ENCODE measurements at places on chromosomes 2 and 18.

- no peak for DNase-seq
Measured at GRCh38 chr2:7972670-7973069, 709.2 kb upstream of the ID2 start.

DNA sequence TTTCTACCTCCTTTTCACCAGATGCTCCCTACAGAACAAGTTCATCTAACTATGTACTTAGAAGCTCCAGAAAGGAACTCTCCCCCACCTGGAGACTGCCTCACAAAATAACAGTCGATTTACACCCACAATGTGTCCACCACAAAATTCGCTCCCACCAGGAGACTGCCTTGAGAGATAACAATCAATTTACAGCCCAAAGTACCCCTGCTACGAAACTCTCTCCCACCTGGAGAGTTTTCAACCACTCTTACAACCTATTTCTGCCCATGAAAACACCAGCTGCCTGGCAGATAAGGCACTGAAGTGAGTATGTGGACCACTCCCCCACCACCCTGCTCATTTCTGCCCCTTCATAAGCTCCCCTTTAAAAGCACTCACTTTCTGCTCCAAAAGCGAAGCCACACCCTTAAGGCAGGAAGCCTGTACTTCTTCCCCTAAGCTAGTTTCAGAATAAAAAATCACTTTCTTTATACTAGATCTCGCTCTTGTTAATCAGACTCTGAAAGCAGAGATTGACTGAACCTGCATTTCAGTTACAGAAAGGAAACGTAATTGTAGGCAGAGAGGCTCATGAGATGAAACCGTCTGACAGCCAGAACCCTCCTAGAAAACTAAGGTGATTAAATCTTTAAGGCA lies 94.4 kb upstream of the RBBP8 start:
- DNase-seq = no peak

GRCh38 chr2:15449556-15450236 lies 111.4 kb downstream of the NBAS start:
- no peak for DNase-seq

DNA sequence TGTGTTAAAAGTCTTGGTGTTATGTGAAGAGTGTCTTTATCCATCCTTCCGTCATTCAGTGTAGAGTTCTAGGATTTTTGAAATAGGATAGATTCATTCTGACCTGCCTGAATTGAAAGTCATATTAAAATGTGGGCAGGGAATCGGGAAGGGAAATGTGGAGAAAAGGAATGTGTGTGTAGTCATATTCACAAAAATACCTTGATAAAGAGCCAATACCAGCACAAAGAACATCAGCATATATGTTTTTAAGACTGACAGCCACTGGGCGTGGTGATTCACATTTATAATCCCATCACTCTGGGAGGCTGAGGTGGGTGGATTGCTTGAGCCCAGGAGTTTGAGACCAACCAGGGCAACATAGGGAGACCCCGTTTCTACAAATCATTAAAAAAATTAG lies 188.1 kb downstream of the CAMKMT start:
- DNase-seq = no peak

GRCh38 chr18:70991577-70991976 lies 702.7 kb downstream of the SOCS6 start:
- no peak for DNase-seq

DNA sequence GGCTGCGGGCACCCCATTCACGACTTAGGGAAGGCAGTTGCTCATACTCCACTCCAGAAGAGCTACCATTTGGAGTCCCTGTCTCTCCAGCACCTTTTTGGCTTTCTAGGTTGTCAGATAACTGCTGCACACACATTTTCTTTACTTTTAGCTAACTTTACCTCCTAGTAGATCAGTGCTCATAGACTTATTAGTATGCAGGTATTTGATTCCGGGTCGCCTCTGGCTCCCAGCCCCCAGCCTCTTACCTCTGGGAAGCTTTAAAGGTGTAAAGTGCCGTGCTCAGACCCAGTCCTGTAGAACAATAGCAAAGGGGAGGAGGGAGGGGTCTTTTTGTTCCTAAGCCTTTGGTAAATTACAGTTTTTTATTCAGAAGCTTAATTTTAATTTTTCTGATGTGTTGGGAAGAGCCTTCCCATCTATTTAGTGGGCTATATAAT lies 102.9 kb downstream of the SPTBN1 start:
- peak; percentile 15 for DNase-seq

DNA sequence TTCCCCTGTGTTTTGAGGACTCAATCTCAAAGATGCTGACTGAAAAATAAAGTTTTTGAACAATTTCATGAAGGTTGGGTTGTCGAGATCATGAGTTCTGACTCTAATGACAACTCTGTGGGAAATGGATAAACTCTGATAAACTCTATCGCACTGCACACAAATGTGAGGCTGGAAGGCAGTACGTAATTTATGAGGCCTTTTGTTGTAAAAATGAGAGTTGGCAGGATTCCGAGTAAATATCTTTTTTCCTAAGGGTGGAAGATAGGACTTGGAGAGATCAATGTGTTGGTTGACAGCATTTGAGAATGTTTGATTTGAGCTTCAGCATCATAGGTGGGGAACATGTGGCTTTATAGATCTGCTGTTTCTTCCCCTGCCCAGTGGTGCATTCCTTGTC lies 90.4 kb downstream of the SPTBN1 start:
- no peak for DNase-seq

DNA sequence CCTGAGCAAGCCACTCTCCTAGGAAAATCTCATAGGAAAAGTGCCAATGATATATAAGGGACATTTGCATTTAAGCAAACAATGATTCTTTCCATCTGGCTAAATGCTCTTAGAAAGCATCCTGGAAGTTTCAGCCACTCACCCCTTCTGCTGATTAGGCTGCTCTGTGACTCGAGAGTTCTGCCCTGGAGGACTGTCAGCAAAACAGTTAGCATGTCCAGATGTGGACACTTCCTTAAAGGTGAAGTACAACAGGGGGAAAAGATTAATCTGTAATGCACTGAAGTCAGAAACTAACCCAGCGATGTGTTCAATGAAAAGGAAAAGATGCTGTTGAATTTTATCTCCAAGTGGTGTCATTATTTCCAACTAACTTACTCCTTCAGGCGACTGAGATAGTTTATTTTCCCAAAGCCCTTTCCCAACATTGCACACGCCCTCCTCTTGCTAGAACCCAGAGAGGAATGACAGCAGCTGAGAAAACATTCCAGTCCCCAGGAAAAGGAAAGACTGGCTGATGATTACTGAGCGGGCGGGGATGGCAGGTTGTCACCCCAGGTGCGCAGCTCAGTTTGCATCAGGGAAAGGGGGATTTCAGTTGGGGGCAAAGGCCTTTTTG lies 214.0 kb downstream of the SS18 start:
- peak; percentile 72 for DNase-seq

DNA sequence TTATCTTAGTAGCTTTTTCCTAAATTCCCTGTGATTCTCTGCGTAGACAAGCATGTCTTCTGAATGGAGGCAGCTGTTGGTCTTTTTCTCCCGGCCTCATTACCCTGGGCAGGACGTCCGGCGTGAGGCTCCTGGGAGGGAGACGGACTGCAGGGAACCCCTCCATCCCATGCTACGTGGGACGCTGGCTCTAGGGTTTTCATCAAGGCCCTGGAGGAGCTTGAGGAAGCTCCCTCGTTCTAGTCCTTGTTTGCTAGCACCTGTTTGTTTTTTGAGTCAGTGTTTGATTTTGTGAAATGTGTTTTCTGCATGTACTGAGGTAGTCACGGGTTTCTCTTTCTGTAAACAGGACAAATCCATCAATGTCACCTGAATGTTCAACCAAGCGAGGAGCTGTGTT lies 99.3 kb upstream of the TMEM18 start:
- DNase-seq = no peak

GRCh38 chr2:127104881-127105655 lies 1.9 kb downstream of the BIN1 start:
- no peak for DNase-seq

DNA sequence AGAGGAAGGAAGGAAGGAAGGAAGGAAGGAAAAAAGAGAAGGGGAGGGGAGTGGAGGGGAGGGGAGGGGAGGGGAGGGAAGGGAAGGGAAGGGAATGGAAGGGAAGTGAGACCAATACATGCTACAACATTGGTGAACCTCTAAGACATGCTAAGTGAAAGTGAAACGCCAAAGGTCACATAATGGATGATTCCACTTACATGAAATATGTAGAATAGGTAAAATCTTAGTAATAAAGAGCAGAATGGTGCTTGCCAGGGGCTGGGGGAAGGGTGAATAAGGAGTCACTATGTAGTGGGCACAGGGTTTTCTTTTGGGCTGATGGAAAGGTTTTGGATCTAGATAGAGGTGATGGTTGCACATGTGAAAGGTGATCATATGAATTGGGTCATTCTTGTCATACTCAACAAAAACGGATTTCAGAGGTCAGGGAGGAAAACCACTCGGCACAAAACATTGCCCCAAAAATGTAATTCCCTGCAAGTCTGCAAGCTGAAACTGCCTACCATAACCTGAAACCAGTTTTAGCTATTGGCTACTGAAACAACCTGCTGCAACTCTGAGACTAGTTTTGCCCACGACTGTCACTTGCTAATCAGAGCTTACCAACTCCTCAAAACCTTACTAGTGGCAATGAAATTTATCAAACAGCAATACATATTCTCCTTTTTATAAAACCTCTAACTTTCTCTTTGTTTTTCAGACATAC lies 59.2 kb downstream of the CCDC141 start:
- no peak for DNase-seq

- no peak for DNase-seq
Measured at GRCh38 chr2:38217401-38218188, 141.6 kb upstream of the CYP1B1 start.

- no peak for DNase-seq
Measured at GRCh38 chr2:173448938-173449471, 94.3 kb downstream of the CDCA7 start.

GRCh38 chr18:75467281-75467795 lies 39.8 kb upstream of the SMIM21 start:
- no peak for DNase-seq

- no peak for DNase-seq
Measured at GRCh38 chr2:24410976-24411375, 50.6 kb upstream of the ITSN2 start.

DNA sequence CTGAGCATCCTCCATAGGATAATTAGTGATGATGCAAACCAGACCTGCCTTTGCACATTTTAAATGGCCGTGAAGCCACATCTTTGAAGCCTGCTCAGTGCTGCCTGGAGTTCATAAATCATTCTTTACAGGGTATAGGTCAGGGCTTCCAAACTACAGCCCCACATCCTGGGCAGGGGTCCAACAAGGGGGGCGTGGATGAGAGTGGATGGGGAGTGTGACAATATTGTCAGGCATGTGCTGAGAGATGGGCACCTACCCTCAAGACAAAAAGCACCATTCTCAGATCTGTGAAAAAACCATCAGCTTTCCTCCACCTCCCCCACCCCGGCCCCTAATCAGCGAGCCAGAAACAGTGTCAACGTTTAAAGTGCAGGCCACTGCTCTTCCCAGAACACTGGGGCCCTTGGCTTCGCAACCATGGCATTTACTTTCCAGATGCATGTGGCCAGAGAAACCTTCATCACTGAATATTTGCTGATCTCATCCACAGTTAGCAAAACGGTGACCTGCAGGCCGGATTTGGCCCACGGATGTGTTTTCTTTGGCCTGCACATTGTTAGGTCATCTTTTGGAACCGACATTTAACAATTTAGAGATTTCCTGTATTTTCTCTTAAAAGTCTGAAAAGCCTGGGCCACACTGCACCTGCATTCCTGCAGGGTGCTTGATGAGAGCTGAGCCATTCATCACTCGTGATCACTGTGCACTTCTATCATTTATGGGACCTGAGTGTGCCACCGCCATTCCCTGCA lies 130.7 kb downstream of the ANKRD44 start:
- DNase-seq = no peak

GRCh38 chr2:40244675-40245074 lies 207.2 kb downstream of the SLC8A1 start:
- peak; percentile 54 for DNase-seq

- DNase-seq = no peak
Measured at GRCh38 chr2:62144689-62145477, 51.0 kb upstream of the B3GNT2 start.

DNA sequence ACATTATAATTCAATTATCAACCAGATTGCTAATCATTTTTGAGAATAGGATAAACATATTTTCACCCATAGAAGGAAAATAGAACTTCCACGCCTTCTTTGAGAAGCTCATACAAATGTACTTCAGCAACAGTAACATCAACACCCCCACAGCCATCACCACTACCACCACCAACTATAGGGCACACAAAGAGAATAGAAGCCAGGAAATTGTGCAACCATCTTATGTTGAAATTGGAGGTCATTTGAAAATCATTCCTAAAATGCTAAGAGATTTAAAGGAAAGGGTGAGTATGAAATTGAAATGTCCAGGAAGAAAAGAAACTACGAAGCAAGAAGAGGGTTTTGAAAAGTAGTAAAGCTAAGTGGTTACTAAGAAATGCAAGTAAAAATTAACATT lies 563.4 kb downstream of the ZNF804A start:
- no peak for DNase-seq

DNA sequence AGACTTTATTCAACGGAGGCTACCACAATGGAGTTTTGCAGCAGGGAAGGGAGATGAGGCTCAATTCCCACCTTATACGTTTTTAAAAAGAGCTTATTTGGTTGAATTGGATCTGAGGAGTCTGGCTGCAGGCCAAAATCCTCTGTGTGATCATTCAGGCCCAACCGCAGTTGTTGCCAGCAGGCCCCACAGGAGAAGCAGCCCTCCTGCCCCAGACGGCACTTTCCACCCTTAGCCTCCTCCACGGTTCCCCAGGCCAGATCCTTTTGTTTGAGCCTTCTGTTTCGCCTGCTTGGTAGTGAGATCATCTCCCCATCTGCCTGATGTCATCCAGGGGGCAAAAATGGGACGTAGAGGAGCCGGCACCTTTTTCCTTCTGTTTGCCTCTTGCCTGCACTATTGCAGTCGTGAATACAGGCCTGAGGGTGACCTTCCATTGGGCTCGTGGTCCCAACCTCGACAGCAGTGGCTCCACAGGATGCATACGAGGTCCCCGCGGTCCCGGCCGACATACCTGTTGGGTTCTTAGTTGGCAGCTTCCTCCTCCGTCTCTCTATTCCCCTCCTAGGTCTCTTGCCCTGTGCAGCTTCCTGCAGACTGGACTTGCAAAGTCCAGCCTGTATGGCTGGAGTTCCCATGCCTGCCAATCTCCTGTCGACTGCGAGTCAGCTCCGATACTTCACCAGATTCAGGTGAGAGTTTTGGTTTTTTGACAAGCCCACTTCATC lies 9.3 kb upstream of the GPR35 start:
- no peak for DNase-seq

- DNase-seq = no peak
Measured at GRCh38 chr2:232549655-232550353, 553 bp downstream of the TIGD1 start.

GRCh38 chr2:102171946-102172345 lies 14.9 kb upstream of the IL1RL2 start:
- no peak for DNase-seq

DNA sequence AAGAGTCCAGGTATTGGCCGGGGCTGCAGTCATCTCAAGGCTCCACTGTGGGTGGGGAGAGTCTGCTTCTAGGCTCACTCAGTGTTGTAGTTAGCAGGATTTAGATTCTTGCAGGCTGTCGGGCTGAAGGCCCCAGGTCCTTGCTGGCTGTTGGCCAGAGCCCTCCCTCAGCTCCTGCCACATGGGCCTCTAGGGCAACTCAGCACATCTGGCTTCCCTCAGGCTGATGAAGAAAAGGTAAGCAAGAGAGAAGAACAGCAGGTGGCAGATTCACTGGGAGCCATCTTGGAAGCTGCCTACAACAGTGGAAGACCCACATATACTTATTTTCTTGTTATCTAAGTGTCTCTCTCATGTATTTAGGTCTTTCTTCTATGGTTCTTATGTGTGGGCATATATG lies 4.3 kb downstream of the MRPS9 start:
- peak; percentile 4 for DNase-seq

- DNase-seq = no peak
Measured at GRCh38 chr2:151087377-151087776, 174.3 kb downstream of the RBM43 start.

Measured in NCI-H2081 (cell line).